ENCODE measurements at places on chromosomes 2 and 18.

GRCh38 chr2:188414411-188414810, 122.7 kb downstream of the GULP1 start:
- DNase-seq = no peak

DNA sequence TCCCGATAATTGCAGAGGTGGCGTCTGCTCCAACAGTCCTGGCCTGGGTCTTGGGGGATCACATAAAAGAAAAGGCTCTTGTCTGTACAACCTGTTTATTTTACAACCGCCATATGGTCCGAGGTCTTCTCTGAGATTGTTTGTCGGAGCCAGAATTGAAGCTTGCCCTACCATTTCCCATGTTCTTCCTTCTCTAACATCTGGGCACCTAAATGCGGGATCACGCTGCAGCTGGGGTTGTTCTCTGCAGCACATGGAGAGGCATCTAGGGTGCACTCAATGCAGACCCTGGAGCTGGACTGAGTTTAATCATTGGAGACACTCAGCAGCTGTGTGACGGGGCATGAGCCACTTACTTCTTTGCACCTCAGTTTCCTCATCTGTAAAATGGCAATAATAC, 107.7 kb downstream of the ACKR3 start:
- no peak for DNase-seq

GRCh38 chr2:27736031-27736889, 35.3 kb upstream of the MRPL33 start:
- no peak for DNase-seq

DNA sequence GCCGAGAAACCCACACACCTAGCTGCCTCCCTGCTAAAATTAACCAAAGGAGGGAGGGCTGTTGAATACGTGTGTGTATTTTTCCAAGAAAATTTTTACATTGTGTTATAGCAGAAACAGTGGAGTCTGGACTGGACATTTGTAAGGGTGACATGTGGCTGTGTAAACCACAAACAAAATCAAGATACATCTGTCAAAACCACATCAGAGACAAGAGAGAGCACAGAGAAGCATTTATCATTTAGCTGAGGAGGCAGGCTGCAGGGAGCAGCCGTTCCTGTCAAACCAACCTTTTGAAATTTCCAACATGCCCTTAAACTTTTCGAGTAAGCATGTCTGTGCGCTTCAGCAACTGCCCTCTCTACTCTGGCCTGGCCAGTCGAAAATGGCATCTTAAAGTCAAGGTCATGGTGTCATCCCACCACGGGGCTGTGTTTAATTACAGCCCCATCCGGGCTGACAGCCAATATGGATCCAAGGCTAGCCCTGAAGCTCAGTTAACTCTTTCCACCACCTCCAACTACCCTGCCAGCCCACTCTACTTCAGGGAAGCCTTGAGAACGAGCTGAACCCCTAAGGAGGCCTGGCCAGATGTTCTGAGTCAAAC, 8.4 kb downstream of the BCL11A start:
- no peak for DNase-seq

- DNase-seq = no peak
Observed at GRCh38 chr2:11659851-11660250, 10.1 kb downstream of the NTSR2 start.

DNA sequence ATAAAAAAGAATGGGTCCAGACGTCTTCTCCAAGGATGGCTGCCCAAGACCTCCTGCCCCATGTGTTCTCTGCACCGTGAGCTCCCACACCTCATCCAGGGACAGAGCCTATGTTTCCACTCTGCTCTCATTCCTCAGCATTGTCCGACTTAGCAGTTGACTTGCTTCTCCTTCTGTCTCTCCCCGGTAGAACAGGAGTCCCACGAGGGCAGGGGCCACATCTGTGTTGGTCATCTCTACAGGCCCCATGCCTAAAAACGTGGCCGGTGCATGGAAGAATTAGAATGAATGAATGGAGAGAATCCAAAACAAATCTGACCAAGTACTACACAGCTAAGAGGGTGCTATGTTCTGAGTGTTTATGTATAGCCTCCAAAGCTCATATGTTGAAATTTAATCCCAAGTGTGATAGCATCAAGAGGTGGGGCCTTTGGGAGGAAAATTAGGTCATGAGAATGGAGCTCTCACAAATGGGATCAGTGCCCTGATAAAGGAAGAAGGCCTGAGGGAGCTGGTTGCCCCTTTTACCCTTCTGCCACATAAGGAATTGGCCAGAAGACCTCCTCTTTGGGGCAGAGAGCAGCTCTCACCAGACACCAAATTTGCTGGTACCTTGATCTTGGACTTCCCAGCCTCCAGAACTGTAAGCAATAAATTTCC, 55.9 kb downstream of the FAM178B start:
- no peak for DNase-seq

DNA sequence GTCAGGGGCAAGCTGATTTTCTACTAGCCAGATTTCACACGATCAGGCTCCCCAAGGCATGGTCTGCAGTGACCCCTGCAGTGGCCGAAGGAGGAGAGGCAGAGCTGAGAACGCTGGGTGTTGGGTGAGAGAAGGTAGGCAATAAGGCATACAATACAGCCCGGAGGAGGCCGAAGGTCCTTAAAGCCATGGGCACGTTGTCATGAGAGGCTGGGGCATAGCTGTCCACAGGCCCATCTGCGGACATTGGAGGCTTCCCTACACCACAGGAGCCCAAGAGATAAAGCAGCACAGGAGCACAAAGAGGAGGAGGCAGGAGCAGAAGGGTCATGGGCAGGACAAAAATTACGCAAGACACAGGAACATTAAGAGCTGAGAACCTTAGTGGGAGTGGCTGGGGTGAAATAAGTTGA, 16.7 kb upstream of the BZW1 start:
- DNase-seq = no peak

DNA sequence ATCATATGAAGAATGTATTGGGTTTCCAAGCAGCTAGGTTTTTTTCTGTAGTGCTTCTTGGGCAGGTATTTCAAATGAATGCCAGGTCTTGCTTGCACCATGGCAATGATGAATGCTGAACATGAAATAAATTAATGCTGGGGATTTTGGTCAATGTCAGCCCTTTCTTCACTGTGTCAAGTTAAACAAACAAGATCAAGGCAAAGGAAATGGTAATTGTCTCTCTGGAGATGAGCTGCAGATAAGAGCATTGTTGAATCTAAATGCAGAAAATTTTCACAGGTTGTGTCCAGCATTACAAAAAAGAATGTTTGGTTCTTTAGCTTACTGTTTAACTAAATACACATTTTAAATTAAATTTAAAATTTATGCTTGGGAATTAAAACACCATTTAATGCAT, 144.3 kb downstream of the GPD2 start:
- DNase-seq = no peak

DNA sequence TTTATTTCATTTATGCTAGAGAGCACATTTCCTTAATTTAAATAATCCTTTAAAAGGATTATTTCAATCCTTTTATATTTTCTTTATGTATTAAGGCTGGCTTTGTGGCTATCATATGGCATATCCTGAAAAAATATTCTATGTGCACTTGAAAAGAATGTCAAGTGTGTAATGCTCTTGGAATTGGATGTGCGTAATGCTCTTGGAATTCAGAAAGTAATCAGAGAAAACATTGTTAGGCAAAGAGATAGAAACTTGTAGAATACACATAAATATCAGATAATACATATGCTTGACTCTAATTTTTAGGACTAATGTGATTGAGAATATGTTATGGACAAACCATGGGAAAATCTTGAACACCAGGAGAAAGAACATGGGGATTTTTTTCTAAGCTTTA, 197.5 kb upstream of the COL3A1 start:
- DNase-seq = no peak

DNA sequence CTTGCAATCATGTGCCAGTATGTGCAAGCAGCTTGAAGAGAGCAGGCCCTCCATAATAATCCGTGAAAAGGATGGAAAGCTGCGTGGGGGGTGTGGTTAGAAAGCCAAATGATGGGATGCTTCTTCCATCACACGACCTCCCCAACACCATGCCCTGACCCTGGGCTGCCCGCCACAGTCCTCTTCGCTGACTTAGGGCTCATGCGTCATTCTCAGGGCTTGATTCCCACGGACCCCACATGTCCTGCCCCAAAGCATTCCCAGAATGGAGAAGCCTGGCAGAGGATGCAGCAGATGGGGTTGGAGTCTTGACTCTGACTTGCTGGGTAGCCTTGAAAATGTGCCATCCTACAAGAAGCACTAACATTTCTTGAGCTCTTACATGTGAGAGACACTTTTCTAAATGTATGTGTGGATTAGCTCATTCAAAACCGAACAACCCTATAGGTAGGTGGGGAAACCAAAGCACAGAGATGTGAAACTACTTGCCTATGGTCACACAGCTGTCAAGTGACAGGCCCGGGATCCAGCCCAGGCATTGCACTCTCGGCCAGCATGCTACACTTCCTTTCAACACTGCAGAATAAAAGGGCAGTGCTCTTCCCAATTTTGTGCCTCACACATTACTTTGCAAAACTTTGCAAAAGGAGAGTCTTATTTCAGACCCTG, 3.7 kb downstream of the TNS1 start:
- no peak for DNase-seq

DNA sequence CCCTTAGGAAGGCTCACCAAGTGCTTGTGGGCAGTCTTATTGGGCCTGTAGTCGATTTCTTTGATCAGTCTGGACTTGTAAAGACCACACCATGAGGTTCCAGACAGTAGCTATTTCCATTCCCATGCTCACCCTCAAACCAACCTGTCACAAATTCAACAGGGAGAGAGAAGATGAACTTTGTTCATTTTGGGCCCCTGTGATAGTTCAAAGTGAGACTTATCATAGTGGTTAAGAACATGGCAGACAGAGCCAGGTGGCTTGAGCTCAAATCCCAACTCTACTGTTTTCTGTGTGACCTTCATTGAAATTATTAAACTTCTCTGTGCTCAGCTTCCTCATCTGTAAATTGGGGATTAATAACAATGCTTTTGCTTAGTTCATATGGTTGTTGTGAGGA, 53.9 kb upstream of the CTLA4 start:
- no peak for DNase-seq

GRCh38 chr18:5066380-5066977, 130.6 kb downstream of the AKAIN1 start:
- no peak for DNase-seq

GRCh38 chr2:232126301-232127099, 165.0 kb downstream of the DIS3L2 start:
- DNase-seq = no peak

DNA sequence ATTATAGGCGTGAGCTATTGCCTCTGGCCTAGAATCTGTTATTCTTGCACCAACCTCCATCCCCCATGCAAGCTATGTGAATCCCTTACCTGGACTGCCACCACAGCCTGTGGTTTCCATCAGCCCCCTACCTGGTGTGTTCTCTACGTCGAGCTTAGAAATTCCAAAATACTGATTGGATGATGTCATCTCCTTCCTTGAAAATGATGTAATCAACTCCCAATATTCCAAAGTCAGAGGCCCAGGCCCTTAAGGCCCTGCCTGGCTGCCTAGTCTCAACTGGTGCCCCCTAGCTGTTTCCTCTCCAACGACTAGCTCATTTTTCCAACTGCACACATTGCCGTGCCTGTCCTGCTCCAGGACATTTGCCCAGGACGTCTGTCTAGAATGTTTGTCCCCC, 41.3 kb upstream of the GBX2 start:
- no peak for DNase-seq

- no peak for DNase-seq
Observed at GRCh38 chr18:39799006-39799405, 2156.0 kb upstream of the PIK3C3 start.

GRCh38 chr2:240296476-240297255, 138.8 kb upstream of the GPC1 start:
- DNase-seq = no peak

GRCh38 chr2:5742126-5742525, 49.9 kb downstream of the SOX11 start:
- no peak for DNase-seq

- no peak for DNase-seq
Observed at GRCh38 chr2:188293601-188294351, 2.1 kb downstream of the GULP1 start.
